Tibial nerve (tissue), 4 donors: ENCODE measurements at places on chromosomes 7 and 10. TPM values are rescaled to one million over a fixed set of nuclear protein-coding genes. Genes with fewer than 3 reads are reported as not detected.

DNA sequence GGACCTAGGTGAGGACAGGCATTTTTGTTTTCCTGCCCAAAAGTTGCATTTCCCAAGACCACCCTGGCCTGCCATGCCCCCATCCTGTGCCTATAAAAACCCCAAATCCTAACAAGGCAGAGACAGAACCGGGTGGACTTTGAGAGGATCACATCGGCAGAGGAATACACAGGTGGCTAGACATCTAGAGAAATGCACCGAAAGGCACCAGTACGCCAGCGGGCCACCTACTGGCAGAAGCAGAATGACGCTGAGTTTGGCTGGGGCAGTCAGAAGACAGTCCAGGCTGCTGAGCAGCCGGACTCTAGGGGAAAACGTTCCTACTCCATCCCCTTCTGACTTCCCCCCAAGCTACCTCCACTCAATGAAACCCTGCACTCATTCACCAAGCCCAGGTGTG is 2.8 kb downstream of the AKR1C4 start:
- no peaks in the 10 kb centered on the region for H3K27me3 ChIP-seq
- no peak overlapping the region for H3K4me3 ChIP-seq
- H3K36me3 ChIP-seq = no peaks in the 10 kb centered on the region
- H3K27ac ChIP-seq = no peak overlapping the region

DNA sequence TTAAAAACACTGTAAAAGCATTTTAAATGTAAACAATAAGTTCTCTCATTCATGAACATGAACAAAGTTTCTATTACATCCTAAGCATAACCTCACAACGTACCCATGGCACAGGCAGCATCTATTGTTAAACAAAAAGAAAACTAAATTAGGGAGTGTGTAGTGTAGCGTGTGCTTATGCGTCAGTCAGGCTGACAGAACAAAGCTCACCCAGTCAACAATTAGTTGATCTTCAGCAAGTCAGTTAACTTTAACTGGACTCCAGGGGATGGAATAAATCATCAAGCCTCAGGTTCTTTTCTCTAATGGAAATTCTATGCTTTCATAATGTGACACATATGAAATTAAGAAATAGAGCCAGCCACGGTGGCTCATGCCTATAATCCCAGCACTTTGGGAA is 91.6 kb upstream of the ODAD2 start:
- no peaks in the 10 kb centered on the region for H3K4me1 ChIP-seq
- H3K4me3 ChIP-seq = no peak overlapping the region
- no peak for DNase-seq

DNA sequence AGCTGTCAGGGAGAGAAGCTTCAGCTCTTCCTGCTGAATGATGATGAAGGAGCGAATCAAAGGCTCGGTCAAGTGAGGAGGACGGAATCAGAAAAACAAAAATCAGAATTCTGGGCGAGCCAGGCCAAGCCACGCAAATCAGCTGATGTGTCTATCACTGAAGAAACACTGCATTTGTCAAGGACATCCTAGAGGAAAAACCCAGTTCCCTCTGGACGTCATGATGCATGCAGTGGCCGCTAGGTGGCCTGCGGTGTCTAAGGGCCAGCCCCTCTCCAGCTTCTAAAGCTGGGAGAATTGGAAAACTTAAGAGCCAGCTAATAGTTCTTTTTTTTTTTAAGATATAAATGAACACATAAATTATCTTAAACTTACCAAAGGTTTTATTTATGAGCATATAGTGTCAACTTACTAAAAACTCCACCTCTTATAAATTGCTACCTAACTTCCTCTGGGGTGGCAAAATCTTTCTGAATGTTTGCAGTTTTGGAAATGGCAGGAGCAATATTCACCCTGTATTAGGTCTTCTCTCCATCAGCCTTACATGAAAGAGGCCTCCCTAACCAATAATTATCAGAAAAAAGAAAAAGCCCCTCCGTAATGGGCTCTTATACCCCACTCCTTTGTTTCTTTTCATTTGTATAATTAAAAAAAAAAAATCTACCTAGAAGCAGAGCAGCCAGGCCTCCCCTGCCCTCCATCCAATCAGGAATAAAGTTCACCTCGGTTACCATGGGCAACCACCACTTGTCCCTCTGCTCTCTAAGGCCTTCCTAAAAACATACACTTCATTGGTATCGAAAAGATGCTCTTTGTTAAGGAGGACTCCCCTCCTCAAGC is 186.8 kb downstream of the USP6NL start:
- H3K36me3 ChIP-seq = no peaks in the 10 kb centered on the region
- no peak overlapping the region for H3K4me3 ChIP-seq
- no peak overlapping the region for H3K27ac ChIP-seq
- no peaks in the 10 kb centered on the region for H3K27me3 ChIP-seq

DNA sequence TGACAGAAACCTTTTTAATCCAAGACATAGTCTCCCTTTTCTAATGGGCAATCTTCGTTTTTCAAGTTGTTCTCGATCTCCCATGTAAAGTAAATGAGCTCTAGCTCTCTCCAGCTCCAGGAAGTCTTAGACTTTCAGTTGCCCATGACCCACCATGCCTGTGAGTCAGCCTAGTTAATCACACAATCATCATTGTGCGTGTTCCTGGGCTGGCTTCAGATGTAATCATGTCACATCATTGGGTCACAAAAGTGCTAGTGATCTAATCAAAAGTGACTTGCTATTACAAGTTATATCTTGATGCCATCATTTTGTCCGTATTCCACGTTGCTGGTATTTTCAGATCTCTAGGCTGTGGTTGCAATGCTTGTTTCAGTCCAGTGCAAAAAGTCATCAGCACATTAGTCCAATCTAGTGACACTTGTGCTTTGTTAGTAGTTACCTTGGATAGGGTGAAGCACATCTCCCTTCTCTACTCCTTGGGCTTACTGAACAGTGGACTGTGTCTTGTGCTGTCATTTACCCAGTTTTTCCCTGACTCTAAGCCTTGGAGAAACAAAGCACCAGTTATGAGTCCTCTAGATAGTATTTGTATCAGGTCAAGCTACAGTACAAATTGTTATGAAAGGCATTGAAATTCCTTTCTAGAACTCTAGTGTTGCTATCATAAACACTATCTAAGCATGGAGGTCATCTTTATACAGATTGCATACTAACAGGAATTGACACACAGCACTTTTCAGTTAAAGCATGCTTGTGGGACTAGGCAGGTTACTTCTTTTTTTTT is 316.6 kb downstream of the GFRA1 start:
- no peak for DNase-seq
- no peaks in the 10 kb centered on the region for H3K36me3 ChIP-seq
- H3K4me1 ChIP-seq = no peaks in the 10 kb centered on the region
- H3K27ac ChIP-seq = no peak overlapping the region

GRCh38 chr10:65500716-65501115 is 1425.1 kb upstream of the LRRTM3 start:
- no peaks in the 10 kb centered on the region for H3K36me3 ChIP-seq
- DNase-seq = no peak
- no peaks in the 10 kb centered on the region for H3K27me3 ChIP-seq
- H3K4me1 ChIP-seq = no peaks in the 10 kb centered on the region
- H3K27ac ChIP-seq = no peak overlapping the region
- no peak overlapping the region for H3K4me3 ChIP-seq

DNA sequence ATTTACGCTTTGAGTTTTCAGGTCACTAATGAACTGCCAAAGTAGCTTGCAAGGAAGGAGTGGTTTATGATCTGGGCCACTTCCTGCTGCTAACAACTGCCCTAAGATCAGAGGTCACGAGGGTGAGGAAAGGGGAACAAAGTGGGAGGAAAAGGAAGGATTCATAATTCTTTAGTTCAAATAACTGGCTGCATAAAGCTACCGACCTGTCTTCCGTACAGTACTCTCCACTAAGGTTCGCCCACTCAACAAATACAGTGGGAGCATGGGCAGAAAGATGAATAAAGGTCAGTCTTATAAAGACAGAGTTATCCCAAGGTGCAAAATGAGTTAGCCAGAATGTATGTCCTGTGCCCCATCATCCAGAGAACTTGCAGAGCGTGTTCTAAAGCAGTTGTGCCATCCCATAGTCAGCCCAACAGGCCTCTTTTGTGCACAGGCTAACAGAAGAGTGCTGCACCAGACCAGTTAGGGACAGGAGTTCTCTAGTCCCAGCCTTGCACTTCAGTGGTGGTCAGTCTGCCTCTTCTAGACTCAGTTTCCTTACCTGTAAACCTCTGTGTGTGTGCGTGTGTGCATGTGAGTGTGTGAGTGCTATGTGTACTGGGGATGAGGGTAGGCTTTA is 65.9 kb downstream of the CREB3L2 start:
- H3K4me3 ChIP-seq = peak overlapping the region; percentile 16
- no peak for DNase-seq
- H3K27ac ChIP-seq = peak overlapping the region; percentile 66
- no peaks in the 10 kb centered on the region for H3K27me3 ChIP-seq
- H3K4me1 ChIP-seq = no peaks in the 10 kb centered on the region

DNA sequence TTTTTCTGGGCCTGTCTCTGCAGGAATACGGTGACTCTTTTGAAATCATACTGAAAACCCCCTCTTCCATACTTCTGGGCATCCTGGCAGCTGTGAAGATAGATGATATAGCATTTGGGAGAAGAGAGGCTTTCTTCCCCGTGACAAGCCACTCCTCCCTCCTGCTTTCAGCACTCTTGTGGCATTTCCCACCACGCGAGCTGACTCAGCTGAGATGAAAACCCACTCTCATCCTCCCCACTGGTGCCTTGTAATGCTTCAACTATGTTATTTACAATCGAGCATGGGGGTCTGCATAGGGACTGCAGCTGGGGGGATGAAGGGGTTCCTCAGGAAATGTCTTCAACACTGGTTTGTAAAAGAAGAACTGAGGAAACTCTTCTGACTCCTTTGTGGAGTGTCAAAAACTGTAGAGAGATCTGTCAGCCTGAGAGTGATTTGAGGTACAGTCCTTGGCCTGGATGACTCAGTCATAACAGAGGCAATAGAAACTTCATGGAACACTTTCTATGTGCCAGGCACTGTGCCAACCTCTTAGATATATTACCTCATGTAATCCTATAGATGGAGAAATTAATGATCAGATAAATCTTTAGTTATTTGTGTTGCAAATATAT is 1.7 kb upstream of the TBATA start:
- no peak for DNase-seq
- H3K4me3 ChIP-seq = no peak overlapping the region
- H3K4me1 ChIP-seq = no peaks in the 10 kb centered on the region
- H3K27me3 ChIP-seq = no peaks in the 10 kb centered on the region

GRCh38 chr10:17838080-17838648 is 29.0 kb downstream of the MRC1 start:
- no peak overlapping the region for H3K27ac ChIP-seq
- H3K4me3 ChIP-seq = no peak overlapping the region
- H3K36me3 ChIP-seq = no peaks in the 10 kb centered on the region
- no peaks in the 10 kb centered on the region for H3K4me1 ChIP-seq

- no peaks in the 10 kb centered on the region for H3K36me3 ChIP-seq
- H3K27ac ChIP-seq = no peak overlapping the region
- H3K4me1 ChIP-seq = peaks cover 4% of the 10 kb centered on the region
- no peak for DNase-seq
Observed at GRCh38 chr7:96327429-96327828, 5.5 kb upstream of the SLC25A13 start.

GRCh38 chr10:30775779-30776591 is 146.4 kb upstream of the LYZL2 start:
- no peak for DNase-seq
- no peak overlapping the region for H3K4me3 ChIP-seq
- no peaks in the 10 kb centered on the region for H3K36me3 ChIP-seq

GRCh38 chr10:13348216-13349017 is at the start of gene SEPHS1:
TSS of gene SEPHS1 (minus strand) at chr10:13348293. CDS start at chr10:13344950, 3,343 bp downstream.
- peaks cover 5% of the 10 kb centered on the region for H3K4me1 ChIP-seq
- no peaks in the 10 kb centered on the region for H3K27me3 ChIP-seq
- H3K4me3 ChIP-seq = peak within 1 kb of the TSS; percentile 68

GRCh38 chr10:121179006-121179405 is 327.8 kb downstream of the WDR11 start:
- DNase-seq = no peak
- H3K36me3 ChIP-seq = no peaks in the 10 kb centered on the region
- H3K4me3 ChIP-seq = no peak overlapping the region
- H3K4me1 ChIP-seq = no peaks in the 10 kb centered on the region
- no peak overlapping the region for H3K27ac ChIP-seq

DNA sequence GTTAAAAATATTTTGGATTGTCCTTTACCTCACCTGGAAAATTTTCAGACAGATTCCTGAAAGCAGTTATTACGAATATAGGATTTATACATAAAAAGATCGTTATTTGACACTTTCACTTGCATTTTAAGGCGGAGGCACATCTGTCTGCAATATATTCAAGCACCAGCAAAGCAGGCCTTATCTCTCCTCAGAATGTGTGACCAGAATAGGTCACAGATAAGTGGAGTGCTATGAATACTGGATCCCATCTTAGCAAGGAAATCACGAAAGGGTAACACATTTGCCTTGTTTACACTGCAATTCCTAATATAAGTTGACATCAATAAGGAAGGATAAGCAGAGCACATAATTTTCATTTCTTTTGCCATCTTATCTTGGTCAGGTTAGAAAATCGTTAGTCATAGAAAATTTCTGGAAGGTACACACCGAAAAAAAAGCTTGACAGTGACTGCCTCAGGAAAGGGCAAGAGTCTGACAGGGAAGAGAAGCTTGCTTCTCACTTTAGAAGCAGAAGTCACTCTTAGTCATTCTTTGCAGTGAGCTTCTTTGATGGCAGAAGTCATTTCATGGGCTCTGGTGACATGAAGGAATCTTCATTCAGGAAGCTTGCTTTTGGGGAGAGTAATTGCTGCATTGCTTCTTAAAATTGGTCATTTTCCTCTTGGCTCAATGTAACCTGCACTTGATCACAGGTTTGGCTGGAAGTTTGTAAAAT is 98.1 kb upstream of the STK17A start:
- no peak for DNase-seq
- H3K4me1 ChIP-seq = no peaks in the 10 kb centered on the region

GRCh38 chr7:154409703-154410311 is 357.6 kb downstream of the DPP6 start:
- H3K4me1 ChIP-seq = no peaks in the 10 kb centered on the region
- DNase-seq = no peak
- no peaks in the 10 kb centered on the region for H3K36me3 ChIP-seq
- H3K4me3 ChIP-seq = no peak overlapping the region

DNA sequence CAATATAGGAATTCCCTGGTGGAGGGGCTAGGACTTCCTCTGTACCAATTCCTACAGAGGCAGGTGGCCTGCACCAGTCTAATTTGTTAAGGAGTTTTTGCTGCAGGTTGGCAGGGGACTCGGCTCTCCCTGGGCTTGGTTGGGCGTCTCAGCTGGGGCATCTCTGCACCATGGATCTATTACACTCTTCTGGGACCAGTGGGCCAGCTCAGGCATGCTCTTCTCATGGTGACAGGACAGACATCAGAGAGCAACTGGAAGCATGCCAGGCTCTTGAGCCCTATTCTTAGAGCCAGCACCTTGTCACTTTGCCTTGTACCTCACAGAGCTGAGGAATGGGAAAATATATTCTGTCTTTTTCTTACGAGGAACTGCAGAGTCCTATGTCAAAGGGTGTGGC is 74.6 kb downstream of the SH2D4B start:
- H3K4me3 ChIP-seq = no peak overlapping the region
- no peaks in the 10 kb centered on the region for H3K36me3 ChIP-seq
- H3K27me3 ChIP-seq = no peaks in the 10 kb centered on the region
- DNase-seq = no peak

GRCh38 chr10:16195178-16195769 is 241.5 kb upstream of the PTER start:
- no peak overlapping the region for H3K4me3 ChIP-seq
- no peaks in the 10 kb centered on the region for H3K4me1 ChIP-seq
- H3K36me3 ChIP-seq = no peaks in the 10 kb centered on the region
- DNase-seq = no peak
- no peaks in the 10 kb centered on the region for H3K27me3 ChIP-seq

NPSR1 gene
- total RNA-seq = not detected

FAM25C gene
- total RNA-seq = not detected

CUX1 gene
- 104 TPM for total RNA-seq

GPR158 gene
- total RNA-seq = under 0.01 TPM

OR2A12 gene
- total RNA-seq = not detected

SLC18A3 gene
- total RNA-seq = not detected
